ENCODE measurements at places on chromosomes 13 and 19. TPM values are rescaled to one million over a fixed set of nuclear protein-coding genes. Genes with fewer than 3 reads are reported as not detected.
A peak's percentile ranks its signal among the peaks of the same experiment; 100 is the strongest.

GRCh38 chr19:2634228-2634951 is 68.1 kb downstream of the GNG7 start:
- no peak overlapping the region for H3K4me3 ChIP-seq
- peaks cover 7% of the 10 kb centered on the region for H3K4me1 ChIP-seq
- H3K36me3 ChIP-seq: peaks cover 4% of the 10 kb centered on the region

- H3K4me3 ChIP-seq: no peak overlapping the region
- H3K27me3 ChIP-seq: peaks cover 27% of the 10 kb centered on the region
- no peaks in the 10 kb centered on the region for H3K36me3 ChIP-seq
- H3K4me1 ChIP-seq: peaks cover 29% of the 10 kb centered on the region
Measured at GRCh38 chr19:38511074-38511708, 77.7 kb downstream of the RYR1 start.

GRCh38 chr13:74074723-74075122 is 59.5 kb downstream of the KLF12 start:
- H3K27ac ChIP-seq: no peak overlapping the region
- H3K27me3 ChIP-seq: no peaks in the 10 kb centered on the region
- peaks cover 45% of the 10 kb centered on the region for H3K4me1 ChIP-seq
- H3K36me3 ChIP-seq: peaks cover 14% of the 10 kb centered on the region
- no peak overlapping the region for H3K4me3 ChIP-seq

DNA sequence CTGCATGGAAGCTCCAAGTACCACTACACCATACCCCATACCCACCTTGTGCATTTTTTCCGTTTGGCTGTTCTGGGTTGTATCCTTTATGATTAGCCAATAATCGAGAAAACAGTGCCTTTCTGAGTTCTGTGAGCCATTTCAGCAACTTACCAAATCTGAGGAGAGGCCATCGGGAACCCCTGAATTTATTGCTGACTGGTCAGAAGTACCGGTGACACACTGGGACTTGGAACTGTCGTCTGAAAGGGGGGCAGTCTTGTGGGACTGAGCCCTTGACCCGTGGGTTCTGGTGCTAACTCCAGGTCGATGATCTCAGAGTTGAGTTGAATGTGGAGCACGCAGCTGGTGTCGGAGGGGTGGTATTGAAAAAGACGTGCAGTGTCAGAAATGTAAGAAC is 15.0 kb downstream of the UPF3A start:
- H3K36me3 ChIP-seq: peaks cover 31% of the 10 kb centered on the region
- no peak for DNase-seq
- H3K4me1 ChIP-seq: peaks cover 2% of the 10 kb centered on the region
- no peak overlapping the region for H3K4me3 ChIP-seq

- DNase-seq: no peak
- H3K27me3 ChIP-seq: peaks cover 35% of the 10 kb centered on the region
- H3K4me3 ChIP-seq: no peak overlapping the region
- no peak overlapping the region for H3K27ac ChIP-seq
- no peaks in the 10 kb centered on the region for H3K4me1 ChIP-seq
- H3K36me3 ChIP-seq: no peaks in the 10 kb centered on the region
Measured at GRCh38 chr19:41064974-41065569, 23.2 kb upstream of the CYP2A13 start.

- H3K4me1 ChIP-seq: peaks cover 51% of the 10 kb centered on the region
- peak overlapping the region; percentile 90 for H3K4me3 ChIP-seq
- DNase-seq: peak; percentile 92
- peaks cover 61% of the 10 kb centered on the region for H3K36me3 ChIP-seq
- H3K27me3 ChIP-seq: no peaks in the 10 kb centered on the region
- H3K27ac ChIP-seq: peak overlapping the region; percentile 97
Measured at GRCh38 chr19:46784262-46785053, 3.9 kb downstream of the SLC1A5 start.

Gene ATP1A3
- 5.6 TPM for total RNA-seq

Gene CGB3
- total RNA-seq: not detected

Data from activated CD8-positive, alpha-beta memory T cell treated with anti-CD3 and anti-CD28 coated beads, Interleukin-2, amount 10 ng/mL, durations not matched to agents 7 days and 5 days (primary cell).